ENCODE measurements at places on chromosomes 12 and 14.
A peak's percentile ranks its signal among the peaks of the same experiment; 100 is the strongest.

- no peak for DNase-seq
These were observed 26.9 kb downstream of the APPL2 start for GRCh38 chr12:105209091-105209490.

DNA sequence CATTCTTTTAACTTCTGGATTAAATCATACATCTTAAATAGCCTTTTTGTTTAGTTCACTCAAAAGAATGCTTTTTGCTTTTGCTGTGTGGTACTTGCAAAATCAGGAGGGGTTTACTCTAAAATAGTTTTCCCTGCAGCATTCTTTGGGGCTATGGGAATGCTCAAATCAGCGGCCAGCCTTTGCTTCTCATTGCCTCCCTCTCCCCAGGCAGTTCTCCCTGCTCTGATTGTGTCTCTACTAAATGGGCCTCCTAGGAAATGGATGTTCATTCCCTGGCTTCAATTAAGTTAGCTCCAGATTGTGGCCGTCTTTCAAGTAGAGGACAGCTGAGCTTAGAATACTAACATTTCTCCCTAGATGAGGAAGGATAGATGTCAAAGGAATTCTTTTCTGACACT lies 4.4 kb downstream of the TULP3 start:
- DNase-seq, result no peak

DNA sequence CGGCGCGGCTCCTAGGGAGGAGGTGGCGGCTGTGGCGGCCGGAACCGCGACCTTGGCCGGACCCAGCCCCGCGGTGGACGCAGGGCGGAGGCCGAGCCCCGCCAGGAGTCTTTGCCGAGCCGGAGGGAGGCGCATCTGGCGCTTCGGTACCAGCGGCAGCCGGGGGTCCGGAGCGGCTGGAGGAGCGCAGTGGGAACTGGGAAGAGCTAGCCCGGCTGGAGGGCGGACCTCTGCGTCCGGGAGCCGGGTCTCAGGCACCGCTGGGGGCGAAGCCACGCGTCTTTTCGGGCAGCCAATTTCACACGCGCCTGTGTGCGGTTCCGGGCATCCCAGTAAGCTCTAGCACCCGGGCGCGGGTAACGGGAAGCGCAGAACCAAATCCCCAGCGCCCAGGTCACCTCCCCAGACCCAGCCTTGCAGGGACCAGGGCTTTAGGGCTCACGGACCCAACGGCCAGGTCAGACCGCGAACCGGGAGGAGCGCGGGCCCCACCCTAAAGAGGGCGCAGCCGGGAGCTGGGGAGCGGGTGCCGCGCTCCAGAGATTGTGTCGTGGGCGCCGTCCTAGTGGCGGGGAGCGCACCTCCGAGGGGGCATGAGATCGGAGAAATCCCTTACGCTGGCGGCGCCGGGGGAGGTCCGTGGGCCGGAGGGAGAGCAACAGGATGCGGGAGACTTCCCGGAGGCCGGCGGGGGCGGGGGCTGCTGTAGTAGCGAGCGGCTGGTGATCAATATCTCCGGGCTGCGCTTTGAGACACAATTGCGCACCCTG lies 89.4 kb downstream of the GALNT8 start:
- no peak for DNase-seq

- DNase-seq, result peak; percentile 75
These were observed 4.7 kb upstream of the CREBL2 start for GRCh38 chr12:12606781-12607589.

- no peak for DNase-seq
These were observed 29.7 kb downstream of the ATP2A2 start for GRCh38 chr12:110310763-110311162.

DNA sequence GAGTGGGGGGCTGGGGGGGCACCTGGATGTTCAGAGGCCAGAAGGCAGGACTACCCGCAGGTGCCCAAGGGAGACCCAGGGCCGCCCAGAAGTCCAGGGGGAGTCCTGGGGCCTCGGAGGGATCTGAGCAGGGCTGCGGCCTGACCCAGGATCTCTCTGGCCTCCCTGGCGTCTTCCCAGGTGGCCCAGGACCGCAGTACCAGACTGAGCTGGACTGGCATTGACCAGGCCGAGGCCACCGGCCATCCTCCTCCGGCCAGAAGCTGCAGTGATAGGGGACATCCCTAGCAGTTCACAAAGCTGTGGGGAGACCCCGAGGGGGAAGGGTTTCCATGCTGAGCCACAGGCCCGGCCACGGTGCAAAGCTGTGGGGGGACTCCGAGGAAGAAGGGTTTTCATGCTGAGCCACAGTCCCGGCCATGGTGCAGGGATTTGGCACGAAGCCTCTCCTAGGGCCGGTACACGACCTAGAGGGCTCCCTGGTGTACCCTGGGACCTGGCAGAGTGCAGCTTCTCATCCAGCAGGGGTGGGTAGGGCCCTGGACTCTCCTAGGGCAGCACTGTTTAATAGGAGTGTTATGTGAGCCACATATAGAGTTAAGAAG lies 24.4 kb downstream of the FBRSL1 start:
- no peak for DNase-seq

- DNase-seq, result no peak
These were observed 52.3 kb downstream of the MBIP start for GRCh38 chr14:36268121-36268520.

- DNase-seq, result no peak
These were observed 72.4 kb upstream of the PCED1B start for GRCh38 chr12:47007048-47007447.

DNA sequence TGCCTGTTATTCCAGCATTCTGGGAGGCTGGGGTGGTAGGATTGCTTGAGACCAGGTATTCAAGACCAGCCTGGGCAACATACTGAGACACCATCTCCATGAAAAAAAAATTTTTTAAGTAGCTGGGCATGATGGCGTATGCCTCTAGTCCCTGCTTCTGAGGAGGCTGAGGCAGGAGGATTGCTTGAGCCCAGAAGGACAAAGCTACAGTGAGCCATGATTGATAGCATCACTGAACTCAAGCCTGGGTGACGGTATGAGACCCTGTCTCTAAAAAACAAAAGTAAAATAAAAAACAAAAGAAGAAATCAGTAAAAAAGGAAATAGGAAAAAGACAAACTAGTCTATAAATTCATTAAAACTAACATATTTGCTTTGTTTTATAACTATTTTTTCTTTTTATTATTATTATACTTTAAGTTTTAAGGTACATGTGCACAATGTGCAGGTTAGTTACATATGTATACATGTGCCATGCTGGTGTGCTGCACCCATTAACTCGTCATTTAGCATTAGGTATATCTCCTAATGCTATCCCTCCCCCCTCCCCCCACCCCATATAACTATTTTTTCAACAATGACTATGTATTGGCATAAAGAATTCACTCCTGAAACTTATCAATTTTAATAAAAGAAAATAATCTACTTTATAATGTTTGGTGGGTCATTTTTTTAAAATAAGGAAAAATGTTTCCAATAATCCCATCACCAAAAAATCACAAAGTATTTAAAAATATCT lies 15.4 kb upstream of the AP4S1 start:
- DNase-seq, result no peak

- no peak for DNase-seq
These were observed 128.9 kb upstream of the RTL1 start for GRCh38 chr14:101032433-101032832.

GRCh38 chr14:68552602-68553001 lies 240.3 kb downstream of the ZFP36L1 start:
- no peak for DNase-seq

DNA sequence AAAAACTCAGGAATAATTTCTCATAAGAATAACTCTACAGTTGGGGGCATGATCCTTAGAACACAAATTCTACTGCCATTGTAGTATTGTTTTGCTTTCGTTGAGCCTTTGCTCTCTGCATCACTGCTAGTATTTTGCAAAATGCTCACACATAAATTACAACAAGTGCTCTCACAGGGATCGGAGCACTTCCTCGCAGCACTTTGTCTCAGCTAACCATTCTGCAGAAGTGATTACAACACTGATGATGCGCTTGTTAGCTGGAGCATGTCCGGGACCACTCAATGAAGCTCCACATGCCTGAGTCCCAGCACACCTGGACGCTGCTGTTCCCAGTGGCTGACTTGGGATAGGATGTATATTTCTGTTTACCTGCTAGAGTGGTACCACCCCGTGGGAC lies 31.6 kb downstream of the MOAP1 start:
- DNase-seq, result no peak

DNA sequence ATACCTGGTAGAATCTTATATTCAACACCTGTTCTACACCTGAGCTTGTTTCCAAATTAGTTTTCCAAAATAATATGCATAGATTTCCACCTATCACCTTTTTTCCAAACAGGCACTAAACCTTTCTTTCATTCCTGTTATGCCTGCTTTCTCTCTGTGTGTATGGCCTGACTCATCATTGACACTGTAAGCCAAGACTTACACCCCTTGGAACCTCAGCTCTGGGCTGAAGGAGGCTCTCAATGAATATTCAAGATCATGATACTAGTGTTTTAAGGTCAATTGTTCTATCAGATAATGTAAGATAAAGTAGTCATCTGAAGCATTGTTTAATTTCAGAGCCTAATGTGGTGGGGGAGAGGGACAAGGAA lies 1193.3 kb downstream of the FLRT2 start:
- no peak for DNase-seq

DNA sequence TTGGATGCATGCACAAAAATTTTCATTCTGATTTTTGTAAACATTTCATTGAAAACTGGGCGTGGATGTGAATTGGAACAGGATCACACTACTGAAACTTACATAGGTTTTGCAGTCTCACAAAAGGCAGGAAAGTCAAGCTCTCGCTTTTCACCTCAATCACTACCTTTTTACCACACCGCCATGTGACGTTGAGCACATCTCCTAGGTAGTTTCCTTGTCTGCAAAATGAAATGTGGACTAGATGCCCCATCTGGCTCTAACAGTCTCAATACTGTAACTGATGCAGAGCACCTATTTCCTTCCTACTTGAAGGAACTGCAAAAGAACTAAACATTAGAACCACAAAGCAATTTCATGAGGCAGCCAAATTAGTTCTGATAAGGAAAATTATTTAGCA lies 4.4 kb upstream of the YY1 start:
- no peak for DNase-seq

DNA sequence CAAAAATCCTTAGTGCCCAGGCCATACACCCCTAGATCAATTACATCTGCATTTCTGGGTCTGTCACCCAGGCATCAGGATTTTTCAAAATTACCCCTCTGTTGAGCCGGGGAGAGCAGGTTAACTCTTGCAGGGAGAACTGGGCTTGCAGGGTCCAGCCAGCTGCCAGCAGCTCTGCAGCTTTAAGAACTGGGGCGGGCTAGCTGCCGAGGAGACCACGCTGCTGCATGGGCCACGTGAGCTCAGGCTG lies at the start of gene DGLUCY:
Gene DGLUCY, plus strand, starts transcription at position 245 of the 250 bp plus-strand sequence. CDS start 46,222 bp downstream, outside the sequence.
- DNase-seq, result no peak

DNA sequence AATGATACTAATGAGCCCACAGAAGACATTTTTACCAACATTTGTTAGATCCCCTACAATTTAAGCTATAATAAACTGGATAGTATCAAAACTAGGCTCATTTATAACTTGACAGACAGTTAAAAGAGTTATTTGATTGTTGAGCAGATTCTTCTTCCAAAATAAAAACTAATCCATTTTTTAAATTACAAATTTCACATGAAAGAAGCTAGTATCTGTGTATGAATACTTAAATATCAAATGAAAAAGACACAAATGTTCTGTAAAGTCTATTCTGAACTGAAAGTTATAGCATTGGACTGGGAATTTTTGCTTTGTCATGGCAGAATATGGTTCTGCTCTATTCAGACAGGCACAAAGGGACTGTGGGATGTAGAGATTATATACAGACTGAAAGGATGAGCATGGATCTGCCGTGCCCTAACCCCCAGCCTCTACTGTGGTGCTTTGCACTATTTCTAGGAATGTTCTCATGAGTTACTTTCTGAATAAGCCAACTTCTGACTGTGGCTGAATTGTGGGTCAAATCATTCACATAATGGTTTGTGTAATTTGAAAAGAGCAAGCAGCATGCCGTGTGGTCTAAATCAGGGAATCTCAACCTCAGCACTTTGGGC lies 352.7 kb downstream of the KCNH5 start:
- no peak for DNase-seq

GRCh38 chr12:69130064-69130463 lies 109.3 kb upstream of the CPSF6 start:
- no peak for DNase-seq

DNA sequence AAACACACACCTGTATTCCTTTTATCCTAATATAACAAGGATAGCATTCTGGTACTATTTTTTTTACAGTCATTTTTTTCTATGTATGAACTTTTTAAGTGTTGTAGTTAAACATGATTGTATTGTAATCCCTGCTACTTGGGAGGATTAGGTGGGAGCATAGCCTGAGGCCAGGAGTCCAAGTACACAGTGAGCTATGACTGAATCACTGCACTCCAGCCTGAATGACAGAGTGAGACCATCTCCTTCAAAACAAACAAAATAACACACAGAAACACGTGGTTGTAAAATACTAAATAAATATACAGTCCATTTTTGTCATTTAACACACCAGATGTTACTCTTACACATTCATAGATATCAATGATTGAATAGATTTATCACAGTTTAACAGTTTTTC lies 56.9 kb downstream of the MAP4K5 start:
- no peak for DNase-seq

GRCh38 chr12:56224954-56225353 lies 812 bp downstream of the NABP2 start:
- no peak for DNase-seq

DNA sequence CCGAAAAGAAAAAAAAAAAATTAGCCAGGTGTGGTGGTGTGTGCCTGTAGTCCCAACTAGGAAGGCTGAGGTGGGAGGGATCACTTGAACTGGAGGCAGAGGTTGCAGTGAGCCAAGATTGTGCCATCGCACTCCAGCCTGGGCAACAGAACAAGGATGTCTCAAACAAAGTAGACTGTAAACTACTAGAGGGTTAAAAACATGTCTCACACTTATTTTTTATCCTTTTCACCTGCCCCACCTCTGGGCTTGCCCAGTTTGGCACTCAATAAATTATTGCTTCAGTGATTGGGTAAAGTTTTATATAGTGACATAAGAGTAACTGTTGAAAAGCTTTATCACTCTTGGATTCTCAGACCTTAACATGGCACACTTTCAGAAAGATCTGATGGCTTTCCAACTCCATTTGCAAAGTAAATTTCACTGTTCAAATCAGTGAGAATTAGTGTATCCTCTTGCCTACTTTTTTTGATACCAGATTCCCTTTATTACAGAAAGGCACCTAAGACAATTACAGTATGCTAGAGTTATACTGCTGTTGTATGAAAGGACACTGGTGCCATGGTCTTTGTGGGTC lies 56.3 kb upstream of the NPFF start:
- no peak for DNase-seq

DNA sequence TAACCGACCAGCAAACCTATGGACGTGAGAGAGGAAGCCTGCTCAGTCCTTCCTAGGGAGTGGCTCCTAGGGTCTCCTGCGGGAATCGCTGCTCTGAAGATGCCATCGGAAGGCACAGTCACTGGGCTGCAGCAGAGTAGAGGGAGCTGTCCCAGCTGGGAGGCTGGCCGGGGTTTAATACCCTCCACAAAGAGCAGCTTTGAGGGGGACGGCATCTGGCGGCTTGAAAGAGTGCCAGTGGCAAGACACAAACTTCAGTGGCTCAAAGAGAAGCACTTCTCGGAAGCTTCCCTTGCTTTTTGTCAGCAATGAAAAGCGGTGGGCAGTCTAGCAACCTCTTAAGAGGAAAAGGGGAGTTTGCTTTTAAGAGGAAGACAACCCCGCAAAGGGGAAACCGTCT lies 114.6 kb downstream of the TMEM132C start:
- no peak for DNase-seq

- no peak for DNase-seq
These were observed 100.5 kb downstream of the SLC38A4 start for GRCh38 chr12:46725332-46725731.
